ENCODE measurements at places on chromosomes 4 and X. TPM values are rescaled to one million over a fixed set of nuclear protein-coding genes. Genes with fewer than 3 reads are reported as not detected.
A peak's percentile ranks its signal among the peaks of the same experiment; 100 is the strongest.

FAM133A gene
- 0.16 TPM for polyA plus RNA-seq

GRCh38 chr4:80196259-80196921 lies 913 bp upstream of the PRDM8 start:
- H3K36me3 ChIP-seq, result no peaks in the 10 kb centered on the region
- no peak overlapping the region for H3K4me3 ChIP-seq
- H3K4me1 ChIP-seq, result no peaks in the 10 kb centered on the region

DNA sequence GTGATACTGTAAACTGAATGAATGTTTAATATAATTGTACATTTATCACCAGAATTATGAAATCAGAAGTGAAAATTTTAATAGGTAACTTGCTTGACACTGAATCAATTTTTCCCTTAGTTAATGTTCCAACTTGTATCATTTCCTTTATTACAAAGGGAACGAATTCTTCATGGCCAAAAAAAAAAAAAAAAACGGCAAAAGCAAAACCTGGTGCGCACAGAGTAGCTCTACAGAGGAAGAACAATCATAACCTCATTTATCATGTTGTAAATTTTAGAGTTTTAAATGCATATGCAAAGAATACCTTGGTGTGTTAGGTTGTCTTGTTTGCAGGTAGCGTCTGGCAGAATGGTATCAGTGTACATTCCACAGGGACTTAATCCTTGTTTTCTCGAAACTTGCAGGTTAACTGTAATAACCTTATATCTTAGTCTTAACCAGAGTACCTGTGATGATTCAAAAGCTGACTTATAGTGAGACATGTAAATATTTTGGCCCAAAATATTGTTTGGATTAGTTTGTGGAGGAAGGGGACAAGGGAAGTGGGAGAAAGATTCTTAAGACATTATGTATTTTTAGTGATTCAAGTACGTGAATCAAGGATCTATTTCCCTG lies 70.0 kb downstream of the NPNT start:
- no peak for DNase-seq
- H3K27me3 ChIP-seq, result no peaks in the 10 kb centered on the region
- no peaks in the 10 kb centered on the region for H3K36me3 ChIP-seq
- no peaks in the 10 kb centered on the region for H3K4me1 ChIP-seq
- H3K4me3 ChIP-seq, result no peak overlapping the region
- H3K27ac ChIP-seq, result no peak overlapping the region

DNA sequence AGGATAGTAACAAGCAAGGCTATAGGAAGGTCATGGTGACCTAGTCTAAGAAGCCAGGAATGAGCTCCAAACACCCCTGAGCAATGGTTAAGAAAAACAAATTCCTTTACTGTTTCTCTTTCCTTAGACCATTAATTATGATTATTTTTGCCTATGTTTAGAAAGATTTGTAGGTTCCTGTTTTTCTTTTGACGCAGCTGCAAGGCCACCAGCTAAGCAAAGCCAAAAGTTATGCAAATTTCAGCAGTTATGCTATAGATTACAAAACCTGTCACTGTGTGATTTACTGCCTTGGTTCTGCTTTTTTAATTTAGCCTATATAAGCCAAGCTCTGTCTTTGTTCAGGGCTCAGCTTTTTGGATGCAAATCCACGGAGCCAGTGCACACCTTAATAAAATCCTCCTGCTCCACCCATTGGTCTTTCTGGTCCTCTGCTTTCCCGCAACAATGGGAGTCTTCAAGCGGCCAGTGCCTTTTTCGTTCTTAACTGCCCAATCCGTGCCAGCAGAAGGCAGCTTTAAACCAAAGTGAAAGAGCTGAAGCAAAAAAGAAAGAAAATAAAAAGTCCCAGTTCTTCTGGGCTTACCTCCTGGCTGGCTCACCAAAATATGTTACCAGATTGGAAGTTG lies 1.4 kb upstream of the CEP135 start:
- H3K27me3 ChIP-seq, result no peaks in the 10 kb centered on the region
- peaks cover 10% of the 10 kb centered on the region for H3K4me1 ChIP-seq

DNA sequence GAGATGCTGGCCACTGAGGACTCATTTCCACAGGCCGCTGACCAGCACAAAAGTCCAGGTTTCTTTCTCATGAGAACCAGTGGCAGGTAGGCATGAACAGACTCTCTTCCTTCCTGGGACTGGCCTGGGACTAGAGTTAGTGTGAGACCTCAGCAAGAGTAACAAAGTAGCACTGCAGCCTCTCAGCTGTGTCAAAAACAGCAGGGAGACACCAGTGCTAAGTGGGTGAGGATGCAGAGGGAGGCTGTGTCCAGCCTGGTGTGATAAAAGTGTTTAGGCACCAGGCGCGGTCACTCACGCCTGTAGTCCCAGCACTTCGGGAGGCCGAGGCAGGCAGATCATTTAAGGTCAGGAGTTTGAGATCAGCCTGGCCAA lies 42.9 kb downstream of the TRIM2 start:
- H3K4me1 ChIP-seq, result peaks cover 9% of the 10 kb centered on the region
- DNase-seq, result no peak
- no peak overlapping the region for H3K4me3 ChIP-seq
- no peaks in the 10 kb centered on the region for H3K27me3 ChIP-seq
- no peaks in the 10 kb centered on the region for H3K36me3 ChIP-seq

DNA sequence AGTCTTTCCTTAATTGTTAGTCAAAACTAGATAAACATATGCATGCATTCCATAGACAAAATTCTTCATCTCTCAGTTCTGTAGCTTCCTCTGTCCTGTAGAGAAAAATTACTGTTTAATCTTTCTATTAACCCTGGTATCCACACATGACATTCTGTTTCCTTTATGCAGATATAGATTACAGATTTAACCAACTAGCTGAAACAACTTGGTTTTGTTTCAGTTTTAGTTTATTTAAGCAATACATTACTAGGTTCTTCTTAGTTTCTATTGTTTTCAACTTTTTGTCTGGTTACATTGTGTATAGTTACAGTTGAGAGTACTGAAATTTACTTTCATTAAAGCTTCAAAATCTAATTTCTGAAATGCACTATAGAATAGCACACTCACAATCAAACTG lies 933.9 kb upstream of the EPHA5 start:
- H3K27me3 ChIP-seq, result no peaks in the 10 kb centered on the region
- H3K36me3 ChIP-seq, result no peaks in the 10 kb centered on the region
- no peaks in the 10 kb centered on the region for H3K4me1 ChIP-seq
- H3K27ac ChIP-seq, result no peak overlapping the region
- H3K4me3 ChIP-seq, result no peak overlapping the region

GRCh38 chrX:120725874-120726273 lies 96.0 kb upstream of the C1GALT1C1 start:
- no peaks in the 10 kb centered on the region for H3K36me3 ChIP-seq
- no peak for DNase-seq
- H3K27ac ChIP-seq, result no peak overlapping the region
- H3K27me3 ChIP-seq, result no peaks in the 10 kb centered on the region
- H3K4me1 ChIP-seq, result no peaks in the 10 kb centered on the region

DNA sequence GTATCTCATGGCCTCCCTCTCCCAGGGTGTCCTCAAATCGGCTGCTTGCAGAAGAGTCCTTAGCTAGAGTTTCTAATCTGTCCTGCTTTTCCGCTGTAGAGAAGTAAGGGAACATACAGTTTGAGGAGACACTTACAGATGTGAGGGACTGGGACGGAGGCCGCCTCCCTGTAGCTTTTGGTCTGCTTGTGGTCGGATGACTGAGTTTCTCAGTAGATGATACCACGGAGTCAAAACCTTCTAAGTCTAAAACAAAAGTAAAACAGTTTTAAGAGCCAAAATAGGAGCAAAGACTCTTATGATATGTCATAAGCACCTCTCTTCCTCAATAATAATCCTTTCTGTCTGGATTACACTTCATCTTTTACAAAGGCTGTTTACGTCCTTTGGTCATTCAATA lies 34.5 kb upstream of the MAP3K15 start:
- no peaks in the 10 kb centered on the region for H3K4me1 ChIP-seq
- H3K36me3 ChIP-seq, result no peaks in the 10 kb centered on the region
- no peaks in the 10 kb centered on the region for H3K27me3 ChIP-seq
- no peak overlapping the region for H3K4me3 ChIP-seq
- DNase-seq, result no peak
- H3K27ac ChIP-seq, result no peak overlapping the region

DNA sequence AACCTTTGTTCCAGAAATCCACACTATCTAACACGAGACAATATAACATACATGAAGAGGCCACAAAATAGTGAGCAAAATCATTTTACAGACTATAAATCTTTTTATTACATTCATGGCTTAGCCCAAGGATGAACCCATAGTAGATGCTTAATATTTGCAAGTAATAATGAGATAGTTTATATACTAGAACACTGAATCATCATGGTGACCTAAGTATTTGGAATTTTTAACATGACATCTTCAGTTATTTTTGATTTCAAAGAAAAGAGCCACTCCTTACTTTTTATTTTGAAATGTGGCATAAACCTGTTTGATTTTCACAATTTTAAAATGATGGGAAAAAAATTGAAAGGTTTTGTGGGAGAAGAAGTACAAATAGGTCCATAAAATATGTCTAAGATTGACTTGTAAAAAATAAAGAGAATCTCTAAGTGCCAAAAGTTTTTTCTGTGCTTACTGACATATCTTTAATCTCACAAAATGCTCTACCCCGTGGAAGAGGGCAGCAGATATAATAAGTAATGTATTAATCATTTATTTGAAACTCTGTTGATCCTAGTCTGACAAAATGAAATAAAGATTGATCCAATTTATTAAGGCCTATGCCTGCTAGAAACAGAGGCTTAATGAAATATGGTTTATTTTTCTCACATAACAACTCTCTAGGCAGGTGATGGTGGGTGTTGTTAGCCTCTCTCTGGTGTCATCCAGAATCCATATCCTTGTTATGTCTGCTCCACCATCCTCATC lies 224.5 kb upstream of the CENPE start:
- H3K4me3 ChIP-seq, result no peak overlapping the region
- H3K36me3 ChIP-seq, result no peaks in the 10 kb centered on the region
- H3K27me3 ChIP-seq, result no peaks in the 10 kb centered on the region
- no peak overlapping the region for H3K27ac ChIP-seq

DNA sequence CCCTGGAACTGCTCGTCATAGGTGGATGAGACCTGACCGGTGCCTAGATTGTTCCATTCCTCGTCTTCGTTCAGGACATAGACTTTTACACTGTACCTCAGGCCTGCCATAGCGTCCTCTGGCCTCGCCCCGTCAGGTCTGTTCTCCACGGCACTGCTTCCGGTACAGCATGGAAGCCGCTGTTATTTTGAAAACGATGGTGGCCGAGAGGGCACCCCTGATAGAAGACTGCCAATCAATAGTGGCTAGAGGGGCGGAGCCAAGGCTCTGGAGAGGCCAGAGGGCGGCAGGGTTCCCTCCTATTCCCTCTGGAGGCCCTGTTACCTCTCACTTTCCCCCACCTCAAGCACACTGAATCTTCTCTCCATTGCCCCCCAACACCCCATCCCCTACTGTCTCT lies at the start of gene PPP4R3C:
PPP4R3C (minus strand) TSS at position 155 of the 400 bp plus-strand sequence; CDS start at position 110, 45 bp downstream.
- H3K27ac ChIP-seq, result no peak within 1 kb of the TSS
- no peak within 1 kb of the TSS for H3K4me3 ChIP-seq
- no peaks in the 10 kb centered on the region for H3K36me3 ChIP-seq
- no peaks in the 10 kb centered on the region for H3K4me1 ChIP-seq
- no peaks in the 10 kb centered on the region for H3K27me3 ChIP-seq

DNA sequence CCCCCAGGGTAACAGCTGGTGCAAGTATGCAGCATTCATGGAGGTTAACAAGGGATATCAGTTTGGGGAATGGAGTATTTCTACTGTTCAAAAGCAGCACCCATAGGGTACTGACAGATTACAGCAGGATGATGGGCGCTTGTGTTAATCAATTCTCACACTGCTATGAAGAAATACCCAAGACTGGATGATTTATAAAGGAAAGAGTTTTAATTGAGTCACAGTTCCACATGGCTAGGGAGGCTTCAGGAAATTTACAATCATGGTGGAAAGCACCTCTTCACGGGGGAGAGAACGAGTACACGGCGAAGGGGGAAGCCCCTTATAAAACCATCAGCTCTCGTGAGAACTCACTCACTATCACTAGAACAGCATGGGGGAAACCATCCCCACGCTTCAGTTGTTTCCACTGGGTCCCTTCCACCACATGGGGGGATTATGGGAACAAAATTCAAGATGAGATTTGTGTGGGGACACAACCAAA lies 64.1 kb downstream of the TNIP2 start:
- no peaks in the 10 kb centered on the region for H3K36me3 ChIP-seq
- no peak overlapping the region for H3K4me3 ChIP-seq
- H3K27ac ChIP-seq, result no peak overlapping the region
- no peaks in the 10 kb centered on the region for H3K27me3 ChIP-seq

PPBP gene
- polyA plus RNA-seq, result not detected

DNA sequence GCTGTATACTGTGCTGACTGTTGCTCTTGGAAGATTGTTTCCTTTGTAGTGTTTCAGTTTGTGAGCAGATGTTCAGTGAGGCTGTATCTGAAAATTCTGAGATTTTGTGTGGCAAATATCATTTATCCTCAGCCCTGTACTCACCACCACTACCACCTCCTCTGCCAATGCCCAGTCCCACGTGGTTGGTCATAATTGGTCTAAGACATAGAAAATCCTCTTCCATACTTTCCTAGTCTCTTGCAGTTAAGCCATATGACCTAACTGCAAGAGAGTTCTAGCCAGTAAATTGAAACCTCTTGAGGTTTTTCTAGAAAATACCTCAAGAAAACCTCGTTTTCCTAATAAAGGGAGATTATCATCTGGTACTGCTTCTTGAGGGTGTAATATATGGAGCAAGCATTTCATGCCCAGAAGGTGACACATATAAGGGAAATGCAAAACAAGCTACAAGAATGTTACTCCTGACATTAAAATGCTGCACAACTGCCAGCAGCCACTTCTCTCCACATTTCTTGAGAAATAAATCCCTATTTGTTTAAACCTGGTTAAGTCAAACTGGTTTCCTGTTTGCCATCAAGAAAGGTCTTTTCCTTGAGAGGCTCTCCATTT lies 32.8 kb downstream of the ABCE1 start:
- no peaks in the 10 kb centered on the region for H3K27me3 ChIP-seq
- no peak overlapping the region for H3K27ac ChIP-seq
- H3K4me3 ChIP-seq, result no peak overlapping the region
- no peaks in the 10 kb centered on the region for H3K36me3 ChIP-seq
- H3K4me1 ChIP-seq, result peaks cover 3% of the 10 kb centered on the region

SPOCK3 gene
- 1.6 TPM for polyA plus RNA-seq

NIPAL1 gene
- 0.15 TPM for polyA plus RNA-seq

HSFX1 gene
- 3.2 TPM for polyA plus RNA-seq

GRCh38 chrX:154412468-154412867 lies 1.1 kb downstream of the TAFAZZIN start:
- no peaks in the 10 kb centered on the region for H3K4me1 ChIP-seq
- DNase-seq, result no peak
- H3K27ac ChIP-seq, result peak overlapping the region; percentile 88
- peak overlapping the region; percentile 69 for H3K4me3 ChIP-seq

APLN gene
- polyA plus RNA-seq, result 3.6 TPM

GRCh38 chrX:110135618-110136017 lies 132.7 kb downstream of the TMEM164 start:
- no peaks in the 10 kb centered on the region for H3K27me3 ChIP-seq
- no peak overlapping the region for H3K27ac ChIP-seq
- DNase-seq, result no peak
- no peak overlapping the region for H3K4me3 ChIP-seq

- no peak for DNase-seq
- H3K4me1 ChIP-seq, result no peaks in the 10 kb centered on the region
- no peak overlapping the region for H3K4me3 ChIP-seq
- H3K27me3 ChIP-seq, result no peaks in the 10 kb centered on the region
- H3K36me3 ChIP-seq, result no peaks in the 10 kb centered on the region
These were observed 172.5 kb downstream of the CAMK2D start for GRCh38 chr4:113588895-113589668.

- no peak overlapping the region for H3K27ac ChIP-seq
- DNase-seq, result no peak
- H3K27me3 ChIP-seq, result no peaks in the 10 kb centered on the region
These were observed 466.1 kb upstream of the GRID2 start for GRCh38 chr4:91837608-91838029.

- no peaks in the 10 kb centered on the region for H3K27me3 ChIP-seq
- H3K36me3 ChIP-seq, result no peaks in the 10 kb centered on the region
- H3K27ac ChIP-seq, result no peak overlapping the region
- no peak overlapping the region for H3K4me3 ChIP-seq
- no peak for DNase-seq
- no peaks in the 10 kb centered on the region for H3K4me1 ChIP-seq
These were observed 378.5 kb downstream of the KLHL4 start for GRCh38 chrX:87896057-87896456.

LNX1 gene
- 2.2 TPM for polyA plus RNA-seq
